Left forelimb (tissue), 1 donor: ENCODE measurements at places on chromosomes 16 and 17.

- peak; percentile 59 for DNase-seq
Measured at GRCh38 chr16:27932542-27933135, 130.9 kb downstream of the GSG1L start.

- no peak for DNase-seq
Measured at GRCh38 chr17:16929035-16929680, 42.8 kb downstream of the TNFRSF13B start.

GRCh38 chr17:69609473-69610305, 195.2 kb downstream of the MAP2K6 start:
- DNase-seq, result no peak

GRCh38 chr17:57588086-57588485, 157.0 kb downstream of the CCDC182 start:
- no peak for DNase-seq

GRCh38 chr16:68233835-68234187, 2.1 kb downstream of the ESRP2 start:
- no peak for DNase-seq

GRCh38 chr17:27339198-27339835, 45.4 kb downstream of the WSB1 start:
- no peak for DNase-seq

GRCh38 chr16:4544473-4544872, 5.9 kb upstream of the CDIP1 start:
- DNase-seq, result no peak

GRCh38 chr17:76079956-76080767, 1.2 kb downstream of the ZACN start:
- DNase-seq, result peak; percentile 66

- DNase-seq, result no peak
Measured at GRCh38 chr16:13936155-13936554, 16.2 kb downstream of the ERCC4 start.

DNA sequence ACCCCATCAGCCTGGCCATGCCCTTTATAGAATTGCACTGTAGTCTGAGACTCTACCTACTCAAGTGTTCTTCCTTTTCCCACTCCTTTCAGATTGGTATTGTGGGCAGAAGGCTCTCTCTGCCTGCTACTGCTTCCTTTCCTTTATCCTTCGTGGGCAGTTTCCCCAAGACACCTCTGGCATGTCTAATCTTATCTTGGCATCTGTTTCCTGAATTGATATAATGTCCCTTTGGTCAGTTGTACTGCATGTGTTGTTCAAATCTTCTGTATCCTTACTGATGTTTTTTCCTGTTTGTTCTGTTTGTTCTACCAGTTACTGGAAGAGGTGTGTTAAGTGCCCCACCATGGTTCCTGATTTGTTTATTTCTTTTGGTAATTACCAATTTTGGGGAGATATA, 29.5 kb upstream of the MSI2 start:
- DNase-seq, result no peak

- no peak for DNase-seq
Measured at GRCh38 chr16:4176906-4177417, 60.7 kb upstream of the ADCY9 start.

- DNase-seq, result no peak
Measured at GRCh38 chr16:8641671-8642070, 20.2 kb downstream of the METTL22 start.

- DNase-seq, result no peak
Measured at GRCh38 chr16:51982715-51983680, 563.9 kb downstream of the TOX3 start.

- DNase-seq, result no peak
Measured at GRCh38 chr17:11969565-11969964, 27.7 kb downstream of the ZNF18 start.

DNA sequence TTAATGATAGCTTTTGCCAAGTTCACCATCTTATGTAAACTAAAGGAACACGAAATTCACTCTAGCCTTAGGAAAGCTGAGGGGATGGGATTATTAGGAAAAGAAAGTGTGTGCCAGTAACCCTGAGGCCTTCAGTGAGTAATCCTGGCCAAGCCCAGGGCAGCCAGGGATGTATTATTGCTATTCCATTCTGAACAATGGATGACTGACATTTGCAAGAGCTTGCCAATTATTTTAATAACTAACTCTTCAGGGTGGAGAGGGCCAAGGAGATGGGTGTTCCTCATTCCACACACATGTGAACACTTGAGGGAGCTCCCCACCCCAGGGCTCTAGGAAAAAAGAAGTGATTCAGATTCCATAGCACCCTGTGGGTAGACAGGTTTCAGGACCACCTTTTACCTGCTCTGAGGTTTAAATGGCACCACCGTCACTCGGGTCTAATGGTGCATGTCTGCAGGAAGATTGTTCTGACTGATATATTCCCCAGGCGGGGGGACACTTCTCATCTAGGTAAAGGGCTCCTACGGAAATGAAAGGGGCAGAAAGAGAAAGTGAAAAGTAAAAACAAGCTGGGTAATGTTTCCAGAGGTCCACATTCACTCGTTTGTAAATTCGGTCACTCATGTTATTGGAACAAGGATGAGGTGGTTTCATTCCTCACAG, 41.5 kb downstream of the TK2 start:
- DNase-seq, result peak; percentile 42

DNA sequence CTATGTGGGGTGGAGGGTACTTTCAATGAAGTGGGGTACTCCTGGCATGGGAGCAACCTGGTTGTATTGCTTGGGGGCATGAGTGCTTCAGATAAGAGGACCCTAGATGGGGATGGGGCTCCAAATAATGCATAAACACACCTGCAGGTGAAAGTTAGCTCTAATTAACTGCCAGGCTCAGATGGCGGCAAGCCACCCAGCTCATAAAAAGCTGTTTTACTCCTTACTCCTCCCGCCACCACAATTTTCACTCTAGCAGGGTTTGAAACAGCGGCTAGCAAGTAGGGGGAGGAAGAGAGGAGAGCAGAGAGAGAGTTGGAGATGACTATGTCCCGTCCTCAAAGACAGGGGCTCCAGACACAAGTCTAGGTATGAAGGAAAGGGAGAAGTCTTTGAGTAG, 117.7 kb upstream of the WSCD1 start:
- no peak for DNase-seq

DNA sequence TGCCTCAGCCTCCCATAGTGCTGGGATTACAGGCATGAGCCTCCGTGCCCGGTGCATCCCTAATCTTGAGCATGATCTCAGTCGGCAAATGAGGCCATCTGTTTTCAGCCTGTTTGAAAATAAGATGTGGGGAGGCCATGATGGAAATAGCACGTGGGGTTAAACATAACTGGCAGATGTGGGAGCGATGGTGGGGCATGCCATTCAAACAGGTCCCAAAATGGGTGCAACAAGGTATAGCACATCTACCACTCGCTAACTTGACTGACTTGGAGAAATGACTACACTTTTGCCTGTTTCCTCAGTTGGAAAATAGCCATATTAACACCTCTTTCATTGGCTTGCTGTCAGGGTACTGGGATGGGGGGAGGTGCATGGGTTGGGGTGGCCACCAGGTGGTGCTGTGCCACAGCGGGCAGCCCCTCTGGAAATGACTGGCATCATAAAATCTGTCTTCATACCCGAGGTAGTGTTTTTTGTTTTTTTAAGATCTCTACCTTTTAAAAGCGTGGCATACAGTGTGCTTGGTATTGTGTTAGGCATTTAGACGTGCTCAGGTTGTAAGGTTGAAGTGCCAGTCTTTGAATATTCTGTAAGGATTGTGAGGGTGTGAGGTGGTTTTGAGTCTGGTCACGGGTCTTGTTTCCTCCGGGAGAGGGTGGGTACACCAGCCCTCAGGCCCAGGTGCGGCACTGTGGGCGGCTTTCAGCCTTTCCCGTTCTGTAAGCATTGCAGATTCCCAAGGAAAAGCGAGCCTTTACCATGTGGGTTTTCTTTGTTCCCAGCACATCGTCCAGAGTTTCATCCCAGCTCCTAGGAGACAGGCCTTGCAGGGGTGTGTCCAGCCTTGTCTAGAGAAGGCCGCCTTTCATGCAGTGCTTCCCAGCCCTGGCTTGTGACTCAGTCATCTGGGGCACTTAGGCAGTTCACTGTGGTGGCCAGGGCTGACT, 2.9 kb upstream of the TTYH2 start:
- peak; percentile 81 for DNase-seq

DNA sequence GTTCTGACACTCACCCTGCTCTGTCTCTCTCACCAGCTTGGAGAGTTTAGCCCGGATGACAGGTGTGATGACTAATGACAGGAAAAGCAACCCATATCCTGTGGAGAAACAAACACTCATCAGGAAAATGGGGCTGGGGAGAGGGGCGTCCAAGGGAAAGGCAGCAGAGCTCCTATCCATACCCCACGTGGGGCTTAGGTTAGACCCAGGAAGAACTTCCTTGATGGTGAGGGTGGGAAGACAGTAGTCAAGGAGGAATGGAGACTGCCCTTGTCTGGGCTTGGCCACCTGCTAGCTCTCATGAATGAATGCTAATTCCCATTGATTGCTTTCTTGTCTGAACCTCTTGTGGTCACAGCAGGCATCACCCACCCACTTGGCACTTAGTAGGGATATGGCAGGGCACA, 3.8 kb downstream of the SLC46A1 start:
- DNase-seq, result no peak

- DNase-seq, result no peak
Measured at GRCh38 chr17:55391244-55391757, 30.3 kb downstream of the MMD start.

DNA sequence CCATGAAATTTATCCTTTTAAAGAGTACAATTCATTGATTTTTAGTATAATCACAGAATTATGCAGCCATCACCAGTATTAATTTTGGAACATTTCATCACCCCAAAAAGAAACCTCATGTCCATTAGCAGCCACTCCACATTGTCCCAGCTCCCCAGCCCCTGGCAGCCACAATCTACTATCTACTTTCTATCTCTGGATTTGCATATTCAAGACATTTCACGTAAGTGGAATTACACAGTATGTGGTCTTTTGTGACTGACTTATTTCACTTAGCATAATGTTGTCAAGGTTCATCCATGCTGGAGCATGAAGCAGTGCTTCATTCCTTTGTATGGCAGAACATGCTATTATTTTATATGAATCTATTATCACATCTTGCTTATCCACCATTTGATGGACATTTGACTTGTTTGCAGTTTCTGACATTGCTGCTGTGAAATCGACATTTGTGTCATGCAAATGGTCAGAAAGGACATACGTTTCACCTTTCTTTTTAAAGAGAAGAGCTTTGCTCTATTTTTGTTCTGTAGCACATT, 10.7 kb downstream of the METTL9 start:
- DNase-seq, result no peak

DNA sequence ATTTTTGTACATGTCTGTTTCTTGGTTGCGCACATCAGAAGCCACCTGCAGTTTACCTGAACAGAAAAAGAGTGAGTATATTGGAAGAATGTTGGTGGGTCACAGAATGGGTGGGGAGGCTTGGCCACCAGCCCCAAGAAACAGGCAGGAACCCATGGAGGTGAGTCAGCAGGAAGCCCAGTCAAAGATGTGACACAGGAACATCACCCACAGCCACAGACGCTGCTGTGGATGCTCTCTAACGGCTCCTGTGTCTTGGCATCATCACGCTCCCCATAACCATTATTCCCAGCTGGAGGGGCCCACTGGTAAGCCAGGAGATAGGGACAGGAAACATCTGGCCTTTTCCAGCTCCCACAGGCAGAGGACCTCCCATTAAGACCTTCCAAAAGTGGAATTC, 94.0 kb upstream of the WSB1 start:
- DNase-seq, result no peak

- DNase-seq, result no peak
Measured at GRCh38 chr16:71794018-71794417, 14.6 kb downstream of the AP1G1 start.

- peak; percentile 99 for DNase-seq
Measured at GRCh38 chr17:31549525-31550388, 158.3 kb downstream of the RAB11FIP4 start.

DNA sequence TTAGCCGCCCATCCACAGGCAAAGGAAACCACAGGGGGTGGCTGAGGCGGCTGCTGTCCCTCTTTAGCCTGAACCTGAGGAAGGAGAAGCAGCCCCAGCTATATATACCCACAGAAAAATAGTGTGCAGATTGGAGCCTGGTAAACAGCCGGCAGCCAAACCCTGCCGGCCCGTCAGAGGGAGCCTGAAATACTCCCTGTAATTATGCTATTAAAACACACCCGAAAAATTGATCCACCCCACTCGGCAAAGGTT, 6.8 kb downstream of the PIEZO1 start:
- no peak for DNase-seq

GRCh38 chr17:29091606-29092289, 48.8 kb downstream of the PIPOX start:
- no peak for DNase-seq

DNA sequence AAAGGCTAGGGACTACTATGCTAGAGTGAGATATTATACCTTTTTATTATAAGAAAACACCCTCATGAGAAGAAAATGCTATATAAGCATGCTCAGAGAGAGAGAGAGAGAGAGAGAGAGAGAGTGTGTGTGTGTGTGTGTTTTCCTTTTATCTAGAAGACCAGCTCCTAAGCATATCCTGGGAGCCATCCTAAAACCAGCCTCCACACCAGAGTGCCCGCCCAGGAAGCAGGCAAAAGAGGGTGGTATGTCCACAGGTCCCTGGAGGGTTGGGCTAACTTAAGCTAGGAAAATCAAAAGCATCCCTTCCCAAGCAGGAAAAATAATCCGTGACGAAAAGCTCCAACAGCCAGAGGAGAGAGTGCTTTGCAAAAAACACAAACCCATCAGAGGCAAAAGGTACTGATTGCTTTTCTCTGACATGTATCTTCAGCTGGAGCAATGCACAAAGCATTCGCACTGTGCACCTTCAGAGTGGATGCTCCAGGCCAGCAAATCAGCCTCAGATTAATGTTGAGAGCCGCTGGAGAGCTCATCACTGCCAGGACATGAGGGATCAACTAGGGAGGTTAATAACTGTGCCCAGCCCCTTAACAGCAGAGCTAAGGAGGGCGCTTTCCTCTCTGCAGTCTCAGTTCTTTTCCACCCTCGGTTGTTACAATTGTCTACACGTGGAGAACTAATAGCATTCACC, 125.1 kb downstream of the SLC39A11 start:
- no peak for DNase-seq

DNA sequence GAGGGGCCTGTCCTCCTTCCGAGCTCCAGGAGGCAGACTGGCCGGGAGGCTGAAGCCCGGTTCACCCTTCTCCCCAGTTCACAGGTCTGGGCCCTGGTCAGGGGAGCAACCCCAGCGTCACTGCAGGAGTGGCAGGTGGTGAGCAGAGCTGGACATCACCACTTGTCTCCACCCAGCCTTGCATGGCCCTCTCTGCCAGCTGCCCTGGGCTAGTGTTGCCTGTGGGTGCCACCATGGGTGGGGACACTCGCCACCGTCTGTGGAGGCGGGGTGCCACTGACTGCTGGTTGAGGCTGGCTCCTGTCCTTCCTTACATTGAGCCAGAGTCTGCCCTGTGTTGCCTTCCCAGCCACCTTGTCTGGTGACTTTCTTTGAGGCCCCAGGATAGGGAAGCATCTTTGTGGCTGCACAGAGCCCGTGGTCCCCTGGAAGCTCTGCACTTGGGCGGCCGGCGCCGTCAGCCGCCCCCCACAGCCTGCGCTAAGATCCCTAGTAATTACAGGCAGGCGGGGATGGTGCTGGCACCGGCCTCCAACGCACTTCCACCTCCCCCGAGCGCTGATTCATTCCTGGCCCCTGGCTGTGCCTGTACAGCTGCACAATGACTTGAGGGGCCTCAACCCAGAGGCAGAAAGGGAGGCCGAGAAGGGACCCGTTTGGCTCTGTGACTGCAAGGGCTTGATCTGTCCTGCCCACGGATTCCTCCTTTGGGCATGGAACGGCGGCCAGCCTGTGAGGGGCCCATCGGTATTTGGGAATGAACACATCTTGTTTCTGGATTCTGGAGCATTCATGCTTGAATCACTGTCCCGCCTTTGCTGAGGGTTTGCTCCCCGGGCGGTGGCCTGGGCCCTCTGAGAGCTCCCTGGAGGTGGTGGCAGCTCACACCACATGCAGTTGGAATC, 5.2 kb downstream of the BAIAP2 start:
- DNase-seq, result no peak
